ENCODE measurements at places on chromosomes 13 and 19.

DNA sequence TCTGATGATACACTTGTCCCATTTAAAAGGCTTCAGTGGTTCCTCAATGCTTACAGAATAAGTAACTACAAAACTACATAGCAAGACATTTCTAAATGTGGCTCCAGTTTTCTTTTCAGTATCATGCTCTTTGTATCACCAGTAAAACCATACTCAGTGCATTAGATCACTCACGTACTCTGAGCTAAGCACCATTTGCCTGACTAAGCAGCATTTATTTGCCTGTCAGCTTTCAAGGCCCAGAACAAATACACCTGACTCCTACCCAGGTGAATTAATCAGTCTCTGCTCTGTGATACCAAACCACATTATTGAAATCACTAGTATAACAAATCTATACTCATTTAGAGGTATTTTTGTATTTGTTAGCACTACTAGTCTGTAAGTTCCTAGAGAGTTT lies 47.4 kb upstream of the PCDH20 start:
- H3K27me3 ChIP-seq: no peaks in the 10 kb centered on the region
- no peaks in the 10 kb centered on the region for H3K36me3 ChIP-seq
- no peak overlapping the region for H3K27ac ChIP-seq
- no peak for DNase-seq
- no peaks in the 10 kb centered on the region for H3K4me1 ChIP-seq

DNA sequence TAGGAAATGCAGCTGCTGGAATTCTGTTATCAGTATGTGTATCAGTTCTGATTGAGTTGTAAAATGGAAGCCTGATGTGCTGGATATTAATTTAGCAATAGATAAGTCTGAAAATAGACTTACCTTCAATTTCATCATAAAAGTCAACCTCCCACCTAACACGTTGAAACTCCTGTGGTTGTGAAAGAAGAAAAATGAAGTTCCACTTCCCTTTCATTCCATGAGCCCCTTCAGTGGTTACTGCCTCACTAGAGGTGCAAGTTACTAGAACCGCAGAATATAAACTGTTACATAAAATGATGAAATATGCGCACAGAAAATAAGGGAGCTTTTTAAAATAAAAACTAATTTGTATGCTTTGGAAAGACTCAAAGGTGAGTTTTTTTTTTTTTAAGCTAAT lies 249.2 kb downstream of the SHISA2 start:
- H3K27me3 ChIP-seq: no peaks in the 10 kb centered on the region
- no peaks in the 10 kb centered on the region for H3K4me1 ChIP-seq
- no peak overlapping the region for H3K4me3 ChIP-seq
- DNase-seq: no peak

DNA sequence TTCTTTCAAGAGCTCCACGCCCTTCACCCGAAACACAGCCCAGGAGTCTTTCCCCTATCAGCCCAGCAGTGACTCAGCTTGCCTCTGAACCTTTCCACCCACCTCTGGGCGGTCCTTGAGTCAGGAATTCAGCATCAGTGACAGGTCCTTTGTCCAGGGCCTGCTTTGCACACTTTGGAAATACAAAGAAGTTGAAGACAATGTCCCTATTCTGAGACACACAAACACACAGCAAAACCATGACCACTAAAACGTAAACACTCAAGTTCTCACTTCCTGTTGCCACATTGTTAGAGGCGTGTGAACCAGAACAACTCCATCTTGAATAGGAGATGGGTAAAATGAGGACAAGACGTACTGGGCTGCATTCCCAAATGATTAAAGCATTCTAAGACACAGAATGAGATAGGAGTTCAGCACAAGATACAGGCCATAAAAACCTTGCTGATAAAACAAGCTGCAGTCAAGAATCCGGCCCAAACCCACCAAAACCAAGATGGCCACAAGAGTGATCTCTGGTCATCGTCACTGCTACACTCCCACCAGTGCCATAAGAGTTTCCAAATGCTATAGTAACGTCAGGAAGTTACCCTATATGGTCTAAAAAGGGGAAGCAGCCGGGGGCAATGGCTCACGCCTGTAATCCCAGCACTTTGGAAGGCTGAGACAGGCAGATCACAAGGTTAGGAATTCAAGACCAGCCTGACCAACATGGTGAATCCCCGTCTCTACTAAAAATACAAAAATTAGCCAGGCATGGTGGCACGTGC lies 49.2 kb upstream of the ATP12A start:
- H3K36me3 ChIP-seq: no peaks in the 10 kb centered on the region
- H3K4me1 ChIP-seq: peaks cover 8% of the 10 kb centered on the region
- no peak overlapping the region for H3K27ac ChIP-seq

GRCh38 chr13:36074659-36075058 lies 56.5 kb downstream of the DCLK1 start:
- DNase-seq: no peak
- H3K27ac ChIP-seq: no peak overlapping the region
- no peaks in the 10 kb centered on the region for H3K36me3 ChIP-seq
- no peaks in the 10 kb centered on the region for H3K4me1 ChIP-seq
- H3K27me3 ChIP-seq: no peaks in the 10 kb centered on the region

GRCh38 chr13:106110241-106110855 lies 425.1 kb downstream of the EFNB2 start:
- no peaks in the 10 kb centered on the region for H3K4me1 ChIP-seq
- no peak for DNase-seq
- H3K4me3 ChIP-seq: no peak overlapping the region
- H3K36me3 ChIP-seq: no peaks in the 10 kb centered on the region
- no peaks in the 10 kb centered on the region for H3K27me3 ChIP-seq
- no peak overlapping the region for H3K27ac ChIP-seq

GRCh38 chr13:42420304-42420703 lies 148.4 kb downstream of the AKAP11 start:
- no peaks in the 10 kb centered on the region for H3K27me3 ChIP-seq
- H3K4me3 ChIP-seq: no peak overlapping the region
- H3K36me3 ChIP-seq: no peaks in the 10 kb centered on the region
- peaks cover 2% of the 10 kb centered on the region for H3K4me1 ChIP-seq
- no peak overlapping the region for H3K27ac ChIP-seq
- DNase-seq: no peak

DNA sequence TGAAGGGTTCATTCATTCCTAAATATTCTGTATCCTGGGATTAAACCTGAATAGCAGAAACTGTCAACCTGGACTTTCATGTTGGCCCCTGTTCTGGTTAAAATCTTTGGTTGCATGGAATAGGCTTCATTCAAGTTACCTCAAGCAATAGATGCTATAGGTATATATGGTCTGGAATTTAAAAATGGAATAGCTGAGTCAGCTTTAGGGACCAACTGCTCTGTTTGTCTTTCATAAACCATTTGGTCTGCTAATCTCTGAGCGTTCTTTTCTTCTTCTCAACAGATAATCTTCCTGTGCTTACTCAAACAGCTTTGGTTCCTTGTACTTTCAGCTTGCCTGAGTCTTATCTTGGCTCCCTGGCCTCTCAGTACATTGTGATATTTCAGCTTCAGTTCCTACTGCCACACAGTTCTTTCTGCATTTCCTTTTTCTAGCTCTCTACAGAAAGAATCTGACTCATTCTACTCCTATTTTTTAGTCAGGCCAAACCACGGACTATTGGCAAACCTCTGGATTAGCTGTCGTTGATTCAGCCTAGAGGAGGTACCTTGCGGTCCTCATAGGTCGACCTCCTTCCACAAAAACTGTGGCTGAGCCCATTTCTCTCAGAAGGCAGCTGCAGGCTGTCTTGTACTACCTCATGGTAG lies 35.9 kb upstream of the MAB21L1 start:
- no peak overlapping the region for H3K27ac ChIP-seq
- H3K4me1 ChIP-seq: no peaks in the 10 kb centered on the region
- no peaks in the 10 kb centered on the region for H3K27me3 ChIP-seq
- no peak for DNase-seq
- H3K4me3 ChIP-seq: no peak overlapping the region
